ENCODE measurements at places on chromosomes 2 and 18.

DNA sequence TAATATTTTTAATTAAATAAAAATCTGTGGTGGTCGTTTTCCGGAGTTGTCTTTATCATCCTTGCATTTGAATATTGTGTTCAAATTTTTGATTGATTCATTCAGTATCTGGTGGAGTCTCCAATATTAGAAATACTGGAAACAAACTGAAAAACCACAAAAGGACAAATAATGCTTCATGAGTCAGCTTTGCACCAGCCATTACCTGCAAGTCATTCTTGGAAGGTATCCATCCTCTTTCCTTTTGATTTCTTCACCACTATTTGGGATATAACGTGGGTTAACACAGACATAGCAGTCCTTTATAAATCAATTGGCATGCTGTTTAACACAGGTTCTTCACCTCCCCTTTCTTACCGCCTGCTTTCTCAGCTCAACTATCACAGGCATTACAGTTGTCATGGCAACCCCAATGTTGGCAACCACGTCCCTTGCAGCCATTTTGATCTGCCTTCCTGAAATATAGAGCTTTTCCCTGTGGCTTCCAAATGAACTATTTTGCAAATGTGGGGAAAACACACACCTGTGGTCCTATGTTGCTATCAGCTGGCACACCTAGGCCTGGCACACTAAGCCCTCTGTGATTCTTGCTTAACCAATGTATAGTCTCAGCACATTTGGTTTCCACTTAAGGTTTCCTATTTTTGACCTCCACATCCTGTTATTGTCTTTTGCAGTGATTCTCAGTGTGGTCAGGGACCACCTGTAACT is 6.5 kb downstream of the CTLA4 start:
- no peak for DNase-seq

GRCh38 chr2:200089040-200089755 is 133.8 kb downstream of the MAIP1 start:
- no peak for DNase-seq

DNA sequence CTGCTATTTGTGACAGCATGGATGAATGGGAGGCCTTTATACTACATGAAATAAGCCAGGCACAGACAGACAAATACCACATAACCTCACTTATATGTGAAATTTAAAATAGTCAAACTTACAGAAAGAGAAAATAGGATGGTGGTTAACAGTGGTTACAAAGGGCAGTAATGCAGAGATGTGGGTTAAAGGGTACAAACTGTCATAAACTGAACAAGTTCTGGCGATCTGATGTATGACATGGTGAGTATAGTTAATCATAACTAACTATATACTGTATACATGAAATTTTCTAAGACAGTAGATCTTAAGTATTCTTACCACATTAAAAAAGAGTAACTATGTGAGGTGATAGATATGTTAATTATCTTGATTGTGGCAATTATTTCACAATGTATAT is 558.1 kb upstream of the ZNF804A start:
- no peak for DNase-seq

GRCh38 chr2:166573391-166573790 is 79.3 kb upstream of the SCN7A start:
- DNase-seq: no peak

GRCh38 chr2:27024188-27024587 is 8.6 kb upstream of the TMEM214 start:
- DNase-seq: no peak

DNA sequence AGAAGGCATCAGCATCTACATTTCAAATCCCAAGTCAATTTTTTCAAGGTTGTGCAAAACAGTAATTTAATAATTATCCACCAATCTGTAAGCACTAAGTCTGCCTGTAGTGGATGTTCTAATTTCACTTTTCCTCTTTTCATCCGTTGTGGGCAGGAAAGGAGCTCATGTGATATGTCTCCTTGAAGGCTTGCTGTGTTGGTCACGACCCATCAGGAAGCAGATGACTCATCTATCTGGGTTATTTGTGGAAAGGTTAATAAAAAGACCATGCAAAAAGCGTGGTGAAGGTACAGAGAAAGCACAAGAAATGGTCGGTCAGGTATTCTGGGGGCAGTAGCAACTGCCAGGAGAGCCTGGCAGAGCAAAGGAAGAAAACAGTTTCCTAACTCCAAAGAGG is 476.7 kb upstream of the RAB6C start:
- no peak for DNase-seq

- DNase-seq: peak; percentile 25
Measured at GRCh38 chr2:181790716-181791649, 100.5 kb upstream of the ITPRID2 start.
